ENCODE measurements at places on chromosomes 6 and 20. TPM values are rescaled to one million over a fixed set of nuclear protein-coding genes. Genes with fewer than 3 reads are reported as not detected.

DNA sequence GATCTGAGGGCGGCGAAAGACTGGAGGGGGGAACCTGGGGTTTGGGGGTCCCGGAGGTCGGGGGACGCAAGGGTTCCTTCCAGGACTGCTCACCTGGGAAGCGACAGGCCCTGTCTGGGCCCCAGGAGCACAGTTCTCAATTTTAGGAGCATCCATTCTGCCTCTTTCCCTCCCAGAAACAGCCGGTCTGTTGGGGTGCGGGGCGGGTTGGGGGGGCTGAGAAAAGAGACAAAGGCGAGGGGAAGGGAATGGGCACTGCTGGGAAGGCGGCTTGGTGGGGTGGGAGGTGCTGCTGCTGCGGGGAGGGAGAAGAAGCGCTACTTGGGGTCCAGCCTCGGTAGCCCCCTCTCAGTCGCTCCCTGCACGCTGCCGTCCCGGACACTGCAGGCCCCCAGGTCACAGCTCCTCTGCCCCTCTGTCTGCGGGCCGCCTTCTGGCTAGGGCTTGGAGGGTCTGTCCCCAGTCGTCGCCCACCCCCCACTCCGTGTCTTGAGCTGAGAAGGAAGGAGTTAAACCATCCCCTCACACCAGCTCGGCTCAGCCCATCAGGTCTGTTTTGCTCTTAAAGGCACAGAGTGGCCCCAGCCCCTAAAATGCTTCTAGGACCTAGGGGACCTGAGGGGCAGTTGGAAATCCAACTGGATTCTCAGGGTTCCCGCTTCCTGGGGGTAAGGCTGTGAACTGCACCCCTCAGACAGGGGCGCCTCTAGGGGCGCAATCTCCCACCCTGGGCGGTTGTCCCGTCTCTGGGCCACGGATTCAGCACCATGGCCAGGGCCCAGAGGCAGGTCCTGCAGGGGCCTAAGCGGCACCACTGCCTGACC is 690 bp downstream of the GDAP1L1 start:
- no peak overlapping the region for H3K27ac ChIP-seq
- no peaks in the 10 kb centered on the region for H3K4me1 ChIP-seq
- no peak for DNase-seq
- H3K4me3 ChIP-seq, result no peak overlapping the region

DNA sequence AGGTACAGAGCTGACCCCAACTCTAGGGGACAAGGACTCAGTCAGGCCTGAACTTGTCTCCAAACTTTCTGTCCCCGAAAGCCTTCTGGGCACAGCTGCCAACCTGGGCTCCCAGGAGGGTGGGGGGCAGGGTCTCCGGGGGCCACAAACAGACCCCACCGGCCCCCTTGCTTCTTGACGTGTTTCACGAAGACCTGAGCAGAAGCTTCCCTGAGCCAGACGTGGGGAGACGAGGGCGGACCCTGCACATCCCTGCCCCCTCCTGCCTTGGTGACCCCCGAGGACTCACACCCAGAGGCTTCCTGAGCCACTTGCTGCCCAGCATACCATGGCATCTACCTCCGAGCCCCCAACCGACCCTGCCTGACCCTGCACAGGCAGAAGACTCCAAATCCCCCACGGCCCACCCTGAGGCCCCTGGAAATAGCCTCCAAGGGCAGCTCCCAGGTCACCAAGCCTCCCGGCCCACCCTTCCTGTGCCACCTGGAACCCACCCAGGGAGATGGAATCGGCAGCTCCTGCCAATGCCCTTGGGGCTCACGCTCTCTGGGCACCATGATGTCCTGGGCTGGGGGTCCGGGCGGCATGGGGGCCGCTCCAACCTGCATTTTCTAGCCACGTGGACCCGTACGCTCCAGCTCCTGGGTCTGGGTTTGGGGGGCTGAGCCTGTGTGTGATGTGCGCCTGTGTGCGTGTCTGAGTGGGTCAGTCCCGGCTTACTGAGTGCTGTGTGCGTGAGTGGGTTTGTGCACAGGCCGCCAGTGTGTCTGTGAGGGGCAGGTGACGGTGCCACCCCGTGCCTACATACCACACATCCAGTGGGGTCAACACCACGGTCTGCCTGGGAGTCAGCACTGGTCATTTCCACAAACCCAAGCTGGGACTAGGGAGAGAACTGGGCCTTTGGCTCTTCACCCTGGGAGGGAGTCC is 2.5 kb upstream of the PTK6 start:
- no peaks in the 10 kb centered on the region for H3K27me3 ChIP-seq
- DNase-seq, result no peak
- H3K27ac ChIP-seq, result peak overlapping the region; percentile 64
- no peaks in the 10 kb centered on the region for H3K36me3 ChIP-seq

Gene C20orf144
- total RNA-seq, result 0.14 TPM

GRCh38 chr6:46706464-46706863 is 18.8 kb downstream of the TDRD6 start:
- H3K4me3 ChIP-seq, result no peak overlapping the region
- no peaks in the 10 kb centered on the region for H3K36me3 ChIP-seq
- DNase-seq, result no peak
- no peaks in the 10 kb centered on the region for H3K27me3 ChIP-seq
- H3K27ac ChIP-seq, result no peak overlapping the region

All from pancreas (tissue), 10 donors.